NCI-H2107 (cell line): ENCODE measurements at places on chromosomes 2 and 18.

DNA sequence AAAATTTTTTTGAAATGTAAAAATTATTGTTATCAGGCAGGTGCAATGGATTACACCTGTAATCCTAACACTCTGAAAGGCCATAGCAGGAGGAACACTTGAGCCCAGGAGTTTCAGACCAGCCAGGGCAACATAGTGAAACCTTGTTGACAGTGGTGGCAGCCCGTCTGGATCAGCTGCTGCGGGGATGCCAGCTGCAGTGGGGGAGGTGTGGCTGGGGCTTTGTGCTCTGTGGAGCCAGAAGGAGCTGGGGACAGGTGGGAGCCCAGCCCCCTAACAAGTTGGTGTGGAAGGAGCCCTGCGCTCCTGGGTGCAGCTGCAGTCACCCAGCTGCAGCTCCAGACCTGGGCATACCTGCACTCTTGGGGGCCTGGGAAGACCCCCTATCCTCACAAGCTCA lies 182.4 kb upstream of the MC4R start:
- no peak for DNase-seq

GRCh38 chr2:7567646-7568045 lies 650.4 kb downstream of the RNF144A start:
- DNase-seq: no peak

DNA sequence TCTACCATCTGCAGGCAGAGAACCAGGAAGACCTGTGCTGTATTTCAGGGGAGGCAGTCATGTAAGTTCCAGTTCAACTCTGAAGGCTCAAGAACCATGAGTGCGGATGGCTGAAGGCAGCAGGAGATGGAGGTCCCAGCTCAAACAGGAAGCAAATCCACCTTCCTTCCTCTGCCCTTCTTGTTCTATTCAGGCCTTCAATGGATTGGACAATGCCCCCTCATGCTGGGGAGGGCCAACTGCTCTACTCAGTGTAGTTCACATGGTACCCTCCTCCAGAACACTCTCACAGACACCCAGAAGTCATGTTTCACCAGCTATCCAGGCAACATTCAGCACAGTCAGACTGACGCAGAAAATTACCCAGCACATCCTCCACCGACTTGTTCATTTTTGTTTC lies 39.1 kb upstream of the RAB31 start:
- no peak for DNase-seq

DNA sequence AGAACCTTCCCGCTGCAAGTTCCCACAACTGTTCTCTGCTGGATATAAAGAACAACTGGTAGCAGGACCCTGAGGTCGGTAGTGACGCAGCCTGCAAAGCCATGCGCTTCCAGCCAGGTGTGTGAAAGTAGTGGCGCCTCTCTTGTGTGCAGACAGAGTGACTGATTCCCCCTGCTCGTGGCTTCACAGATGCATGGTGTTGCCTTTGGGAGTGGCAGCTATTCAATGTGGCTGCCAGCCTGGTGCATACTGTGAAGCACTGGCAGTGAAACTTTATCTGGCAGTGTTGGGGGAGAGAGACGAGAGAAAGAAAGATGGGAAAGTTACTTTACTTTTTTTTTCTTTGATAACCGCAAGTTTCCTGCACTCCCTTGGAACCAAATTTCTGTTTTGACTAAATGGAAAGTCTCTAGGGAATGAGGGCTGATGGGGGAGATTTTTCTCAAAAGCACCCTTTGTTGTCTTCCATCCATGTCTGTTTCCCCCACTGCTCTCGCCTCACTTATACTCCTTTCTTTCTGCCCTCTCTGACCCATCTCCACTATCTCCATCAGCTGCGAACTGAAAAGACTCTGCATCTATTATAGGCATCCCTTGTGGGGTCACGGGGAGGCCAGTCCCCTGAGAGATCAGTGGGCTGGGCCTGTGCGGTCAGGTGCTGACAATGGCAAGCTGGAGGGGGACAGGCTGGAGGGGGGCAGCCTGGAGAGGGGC lies 90.0 kb upstream of the TNP1 start:
- DNase-seq: no peak

- no peak for DNase-seq
Observed at GRCh38 chr2:59734743-59735142, 818.7 kb downstream of the BCL11A start.

- no peak for DNase-seq
Observed at GRCh38 chr18:33844232-33844631, 266.2 kb downstream of the ASXL3 start.

- no peak for DNase-seq
Observed at GRCh38 chr2:18403921-18404522, 156.4 kb downstream of the RDH14 start.

DNA sequence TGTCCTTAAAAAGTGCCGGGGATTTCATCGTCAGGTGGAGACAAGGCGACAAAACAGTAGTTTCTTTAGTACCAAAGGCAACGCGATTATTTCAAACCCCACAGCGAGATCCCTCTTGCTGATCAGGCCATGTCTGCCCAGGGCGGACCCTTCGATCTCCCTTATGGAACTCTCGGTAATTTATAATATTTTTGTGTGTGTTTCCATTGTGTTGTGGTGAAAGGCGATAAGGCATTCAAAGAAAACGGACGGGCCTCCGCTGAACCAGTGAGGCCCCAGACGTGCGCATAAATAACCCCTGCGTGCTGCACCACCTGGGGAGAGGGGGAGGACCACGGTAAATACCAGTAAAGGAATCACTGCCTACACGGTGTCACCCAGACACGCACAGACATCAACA lies 1.4 kb upstream of the GAD1 start:
- no peak for DNase-seq
